ENCODE measurements at places on chromosomes 13 and 19. TPM values are rescaled to one million over a fixed set of nuclear protein-coding genes. Genes with fewer than 3 reads are reported as not detected.

GRCh38 chr13:40792284-40793051 is 3.1 kb downstream of the SLC25A15 start:
- DNase-seq, result no peak

DNA sequence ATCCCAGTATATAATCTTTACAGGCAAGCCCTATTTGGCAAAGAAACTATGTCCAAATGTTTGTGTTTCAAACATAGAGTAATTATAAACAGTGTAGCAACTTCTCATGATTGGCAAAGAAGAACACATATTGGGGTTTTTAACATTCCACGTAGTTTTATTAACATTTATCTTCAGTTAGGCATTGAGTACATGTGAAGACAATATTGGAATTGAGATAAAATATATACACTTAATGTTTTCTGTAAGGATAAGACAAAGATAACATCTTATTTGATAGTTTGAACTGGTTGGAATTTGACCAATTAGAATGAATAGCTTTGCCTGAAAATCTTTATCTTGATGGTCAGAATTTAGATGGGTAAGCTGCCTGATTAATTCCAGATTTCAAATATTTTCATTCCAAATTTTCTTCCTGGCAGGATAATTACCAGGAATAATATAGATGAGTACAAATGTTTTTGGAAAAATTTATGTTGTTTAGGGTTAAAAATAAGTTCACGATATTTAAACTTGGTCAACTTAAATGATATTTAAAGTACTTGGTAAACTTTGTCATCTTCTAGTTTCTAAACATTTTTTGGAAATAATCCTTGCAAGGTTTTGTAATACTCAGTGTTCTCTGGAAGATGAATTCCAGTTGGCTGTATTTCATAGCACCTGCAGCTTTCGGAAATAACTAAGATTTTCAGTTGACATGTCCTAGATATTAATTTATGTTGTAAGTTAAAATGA is 536.5 kb upstream of the SPRY2 start:
- DNase-seq, result peak; percentile 93

PSG3 gene
- 66.1 TPM for total RNA-seq

CYP2A6 gene
- not detected for total RNA-seq

STOML3 gene
- total RNA-seq, result not detected

GRCh38 chr13:44243198-44243857 is 130.3 kb upstream of the SERP2 start:
- no peak for DNase-seq

OR7D2 gene
- not detected for total RNA-seq

GRCh38 chr19:6718741-6719539 is 1.5 kb downstream of the C3 start:
- DNase-seq, result no peak

DNA sequence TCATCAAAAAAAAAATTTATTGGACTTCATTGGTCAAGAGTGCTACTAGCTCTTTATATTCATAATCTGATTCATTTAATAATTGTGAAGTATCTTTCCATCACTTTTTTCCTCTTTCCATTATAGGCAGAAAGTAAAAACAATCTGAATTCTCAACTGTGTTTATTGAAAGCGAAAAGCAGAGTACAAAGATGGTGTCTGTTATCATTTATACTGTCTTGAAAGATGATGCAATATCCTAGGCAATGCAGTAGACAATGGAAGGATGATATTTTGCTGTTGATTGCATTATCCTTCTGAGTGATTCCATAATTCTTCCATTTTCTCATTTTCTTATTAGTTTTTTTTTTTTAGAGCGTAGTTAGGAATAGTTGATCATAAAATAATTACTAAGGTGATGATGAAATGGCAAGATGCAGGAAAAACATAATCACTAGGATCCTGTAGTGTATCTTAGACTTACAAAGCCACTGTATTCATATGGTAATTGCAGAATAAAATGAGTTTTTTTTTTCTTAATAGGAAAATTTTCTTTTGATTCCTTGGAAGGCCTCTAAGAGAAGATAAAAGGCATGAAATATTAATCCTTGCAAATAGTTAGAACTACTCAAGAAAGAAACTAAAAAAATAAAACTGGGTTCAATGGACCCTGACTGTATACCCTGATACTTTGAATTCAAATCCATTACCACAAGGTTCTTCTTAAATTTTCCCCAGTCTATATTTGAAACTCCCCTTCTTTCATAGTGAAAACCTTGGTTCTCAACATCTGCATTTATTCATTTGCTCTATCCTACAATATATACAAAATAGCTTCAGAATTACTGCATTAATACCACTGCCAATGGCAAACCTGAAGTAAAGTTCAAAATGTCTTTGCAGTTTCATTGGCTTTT is 11.6 kb downstream of the URI1 start:
- DNase-seq, result no peak

GRCh38 chr13:37598597-37598996 is at the start of gene POSTN:
Gene POSTN, minus strand, starts transcription at chr13:37598768. Its CDS starts 42 bp downstream, at chr13:37598726.
- no peak for DNase-seq

DNA sequence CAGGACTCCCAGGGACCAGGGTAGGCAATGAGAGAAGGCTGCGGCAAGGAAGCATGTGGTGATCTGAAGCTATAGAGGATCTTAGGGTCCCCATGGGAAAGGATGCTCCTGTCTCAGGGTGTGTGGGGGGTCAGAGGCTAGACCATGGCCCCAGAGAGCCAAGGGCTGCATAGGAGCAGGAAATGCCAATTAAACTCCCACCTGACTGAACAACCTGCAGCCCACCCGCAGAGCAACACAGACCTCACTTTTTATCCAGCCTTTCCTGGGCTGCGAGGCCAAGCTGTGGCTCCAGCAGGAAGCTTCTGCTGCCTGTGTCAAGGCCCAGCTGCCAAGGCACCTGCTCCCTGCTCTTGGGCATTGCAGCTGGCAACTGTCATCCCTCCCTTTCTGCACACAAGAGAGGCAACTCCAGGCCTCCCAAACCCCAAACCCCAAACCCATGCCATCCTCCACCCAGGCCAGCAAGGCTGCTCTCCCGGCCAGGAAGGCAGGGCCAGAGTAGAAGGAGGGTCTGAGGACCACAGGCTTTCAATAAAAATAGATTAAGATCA is 290.1 kb downstream of the FOXO1 start:
- no peak for DNase-seq

IGLON5 gene
- not detected for total RNA-seq

- DNase-seq, result no peak
Observed at GRCh38 chr13:35812736-35813135, 318.4 kb downstream of the DCLK1 start.

- DNase-seq, result no peak
Observed at GRCh38 chr13:45966715-45967114, 85.8 kb downstream of the ZC3H13 start.

ZNF541 gene
- total RNA-seq, result not detected

ABCC4 gene
- total RNA-seq, result 4.1 TPM

PTH2 gene
- total RNA-seq, result not detected

DNA sequence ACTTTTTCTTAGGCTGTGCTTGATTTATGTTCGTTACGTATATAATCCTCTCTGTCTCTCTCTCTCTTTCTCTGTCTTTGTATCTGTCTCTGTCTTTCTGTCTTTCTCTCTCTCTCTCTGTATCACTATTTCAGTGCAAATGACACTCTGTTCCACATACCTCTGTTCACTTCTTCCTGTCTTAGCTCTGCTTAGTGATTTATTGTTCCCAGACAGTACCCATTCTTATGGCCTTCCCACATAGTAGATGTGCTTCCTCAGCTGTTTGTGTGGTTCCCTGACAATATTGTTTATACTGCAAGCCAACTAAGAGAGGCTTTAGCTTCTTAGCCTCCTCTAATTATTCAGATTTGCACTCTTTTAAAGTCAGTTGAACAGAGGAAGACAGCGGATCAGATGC is 1244.2 kb downstream of the DIAPH3 start:
- DNase-seq, result no peak

- no peak for DNase-seq
Observed at GRCh38 chr13:62663767-62664166, 1248.1 kb upstream of the PCDH20 start.

MZF1 gene
- total RNA-seq, result 9.4 TPM
